ENCODE measurements at places on chromosomes 16 and 17.

- no peak for DNase-seq
These were observed 248.3 kb upstream of the CIBAR2 start for GRCh38 chr16:85360323-85361277.

DNA sequence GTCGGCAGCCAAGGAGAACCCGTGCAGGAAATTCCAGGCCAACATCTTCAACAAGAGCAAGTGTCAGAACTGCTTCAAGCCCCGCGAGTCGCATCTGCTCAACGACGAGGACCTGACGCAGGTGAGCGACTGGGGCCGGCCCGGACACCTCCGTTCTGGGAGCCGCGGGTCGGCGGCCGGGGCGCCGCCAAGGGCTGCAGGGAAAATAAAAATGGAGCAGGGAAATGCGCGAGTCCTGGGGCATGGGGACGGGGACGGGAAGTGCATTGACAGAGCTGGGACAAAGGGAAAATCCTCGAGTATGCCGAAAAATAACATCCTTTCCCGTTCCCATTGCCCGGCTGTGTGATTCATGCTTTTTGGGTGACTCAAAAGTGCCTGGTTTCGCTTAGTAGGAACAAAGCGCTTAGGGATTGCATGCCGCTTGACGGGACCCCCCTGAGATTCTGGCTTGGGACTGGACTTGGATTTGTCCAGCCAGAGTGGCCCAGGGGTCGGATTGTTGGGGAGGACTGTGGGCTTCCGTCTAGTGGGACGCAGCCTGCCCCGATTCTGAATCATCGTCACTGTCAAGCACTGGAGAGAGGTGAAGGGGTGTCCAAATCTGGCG lies 699 bp downstream of the MPRIP start:
- DNase-seq: no peak

GRCh38 chr17:22669721-22670120 lies 977.4 kb downstream of the KCNJ18 start:
- no peak for DNase-seq

- no peak for DNase-seq
These were observed 25.0 kb downstream of the MAP3K3 start for GRCh38 chr17:63647065-63647725.

DNA sequence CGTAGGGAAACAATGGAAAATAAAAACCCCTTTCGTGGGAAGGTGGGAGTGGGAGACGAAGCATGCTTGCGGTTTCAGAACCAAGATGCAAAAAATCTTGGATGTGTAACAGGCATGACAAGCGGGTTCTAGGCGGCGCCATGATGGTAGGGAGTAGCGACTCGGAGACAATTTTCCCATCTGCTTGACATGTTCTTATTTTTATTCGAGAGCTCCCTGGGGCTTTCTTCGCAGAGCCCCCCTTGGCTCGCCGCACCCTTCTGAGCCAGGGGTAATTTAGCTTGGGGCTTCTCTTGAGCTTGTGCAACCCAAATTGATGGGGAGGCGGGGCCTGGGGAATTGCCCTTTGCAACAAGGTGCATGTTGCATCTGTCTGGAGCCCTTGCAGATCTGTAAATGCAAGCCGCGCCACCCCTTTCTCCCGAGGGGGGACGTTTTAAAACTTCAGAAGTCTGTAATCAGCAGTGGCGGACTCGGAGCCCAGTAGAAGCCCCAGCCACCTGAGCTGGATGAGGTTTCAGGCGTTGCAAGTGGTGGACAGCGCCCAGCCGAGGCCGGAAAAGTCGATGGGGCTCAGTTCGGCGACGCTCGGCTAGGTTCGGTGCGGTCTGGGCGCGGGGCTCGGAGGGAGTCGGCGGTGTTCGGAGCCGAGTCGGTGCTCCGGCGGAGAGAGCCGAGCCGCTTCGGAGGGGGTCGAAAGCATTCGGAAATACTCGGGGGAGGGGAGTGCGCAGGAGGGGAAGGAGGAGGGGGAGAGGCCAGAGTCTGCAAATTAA lies 2.9 kb downstream of the GNAO1 start:
- DNase-seq: peak; percentile 52

DNA sequence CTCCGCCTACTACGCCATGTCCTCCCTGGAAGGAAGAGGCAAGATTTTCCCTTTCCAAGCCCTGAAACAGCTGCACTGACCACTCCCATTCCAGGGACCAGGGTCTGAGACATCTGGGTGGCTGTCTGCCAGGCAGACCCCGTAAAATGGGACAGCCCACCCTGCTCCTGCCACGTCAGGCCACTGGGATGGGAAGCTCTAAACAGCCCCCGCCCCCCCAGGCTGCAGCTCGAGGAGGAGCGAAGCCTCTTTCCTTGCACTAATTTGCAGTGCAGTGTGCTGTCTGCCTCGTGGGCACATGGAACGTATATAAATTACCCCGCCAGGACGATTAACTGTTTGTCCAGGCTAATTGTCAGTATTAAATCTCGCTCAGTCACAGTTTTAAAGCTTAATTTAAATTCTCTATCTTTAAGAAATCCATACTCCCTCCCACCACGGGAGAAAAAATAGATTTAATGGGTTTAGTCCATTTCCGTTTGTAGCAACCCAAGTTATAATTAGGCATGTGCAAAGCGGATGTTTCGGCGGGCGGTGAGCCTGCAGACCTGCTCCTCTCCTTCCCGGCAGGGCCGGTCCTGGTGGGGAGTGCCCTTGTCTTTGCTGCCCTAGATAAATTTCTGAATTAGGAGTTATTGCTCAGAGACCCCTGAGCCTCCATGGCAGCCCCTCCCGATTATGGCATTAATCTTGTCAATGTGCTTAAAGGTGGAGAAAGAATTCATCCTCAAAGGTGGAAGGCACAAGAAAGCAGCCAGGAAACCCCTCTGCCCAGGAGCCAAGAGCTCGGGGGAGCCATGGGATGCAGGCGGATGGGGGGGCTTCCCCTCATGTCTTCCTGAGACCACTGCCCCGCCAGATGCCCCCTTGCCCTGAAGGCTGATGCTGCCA lies 268.0 kb upstream of the TNRC6C start:
- DNase-seq: no peak

DNA sequence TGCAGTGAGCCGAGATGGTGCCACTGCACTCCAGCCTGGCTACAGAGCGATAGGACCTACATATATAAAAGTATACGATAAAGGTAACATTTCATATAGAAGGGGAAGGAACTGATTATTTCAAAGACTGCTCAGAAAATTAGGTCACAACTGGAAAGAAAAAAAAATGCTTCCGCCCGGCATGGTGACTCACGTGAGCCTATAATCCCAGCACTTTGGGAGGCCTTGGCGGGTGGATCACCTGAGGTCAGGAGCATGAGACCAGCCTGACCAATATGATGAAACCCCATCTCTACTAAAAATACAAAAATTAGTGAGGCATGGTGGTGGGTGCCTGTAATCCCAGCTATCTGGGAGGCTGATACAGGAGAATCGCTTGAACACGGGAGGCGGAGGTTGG lies 7.8 kb downstream of the TEX14 start:
- no peak for DNase-seq

- DNase-seq: no peak
These were observed 95.6 kb downstream of the NPIPB11 start for GRCh38 chr16:29310852-29311314.

DNA sequence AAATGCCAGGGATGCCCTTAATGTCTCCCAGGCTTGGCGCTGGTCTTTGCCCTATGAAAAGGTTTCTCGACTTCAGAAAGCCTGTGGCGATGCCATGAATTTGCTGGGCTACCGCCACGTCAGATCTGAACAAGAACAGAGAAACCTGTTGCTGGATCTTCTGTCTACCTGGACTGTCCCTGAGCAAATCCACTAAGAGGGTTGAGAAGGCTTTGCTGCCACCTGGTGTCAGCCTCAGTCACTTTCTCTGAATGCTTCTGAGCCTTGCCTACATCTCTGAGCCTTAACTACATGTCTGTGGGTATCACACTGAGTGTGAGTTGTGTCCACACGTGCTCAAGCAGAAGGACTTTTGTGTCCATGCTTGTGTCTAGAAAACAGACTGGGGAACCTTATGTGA lies 11.4 kb downstream of the CHST4 start:
- no peak for DNase-seq

DNA sequence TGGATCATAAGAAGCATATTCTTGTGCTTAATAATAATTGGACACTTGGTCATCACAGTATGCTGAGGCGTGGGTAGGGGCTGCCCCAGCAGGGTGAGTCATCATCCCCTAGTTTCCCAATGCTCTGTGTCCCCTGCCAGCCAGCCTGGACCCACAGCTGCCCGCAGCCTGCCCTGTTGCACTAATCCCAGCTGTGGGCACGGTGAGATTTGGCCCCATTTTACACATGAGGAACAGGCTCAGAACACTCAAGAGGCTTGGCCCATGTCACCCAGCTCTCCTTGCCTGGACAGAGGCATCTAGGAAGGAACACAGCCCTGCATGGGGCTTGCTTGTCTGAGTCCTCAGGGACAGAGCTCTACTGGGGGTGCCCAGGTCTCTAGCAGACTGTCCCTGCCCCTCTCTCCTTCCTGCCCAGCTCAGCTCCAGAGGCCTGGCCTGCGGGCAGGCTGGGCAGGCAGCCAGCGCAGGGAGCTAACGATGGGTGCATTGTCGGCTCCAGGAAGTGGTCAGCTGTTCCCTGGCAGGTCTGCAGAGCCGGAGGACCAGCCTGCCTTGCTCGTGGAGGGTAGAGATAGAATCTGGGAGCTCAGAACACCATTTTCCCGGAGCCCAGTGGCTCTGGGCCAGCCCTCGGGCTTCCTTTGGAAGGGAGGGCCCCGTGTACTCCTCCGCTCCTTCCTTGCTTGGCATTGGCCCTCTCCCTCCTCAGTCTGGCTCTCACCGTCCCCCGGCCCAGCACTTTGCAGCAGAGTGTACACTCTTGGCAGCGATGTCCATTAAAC lies 189.4 kb downstream of the RAB11FIP4 start:
- no peak for DNase-seq

- peak; percentile 73 for DNase-seq
These were observed 5.5 kb downstream of the GAS2L2 start for GRCh38 chr17:35747540-35748017.

- no peak for DNase-seq
These were observed 37.8 kb upstream of the MAF start for GRCh38 chr16:79638386-79638785.

DNA sequence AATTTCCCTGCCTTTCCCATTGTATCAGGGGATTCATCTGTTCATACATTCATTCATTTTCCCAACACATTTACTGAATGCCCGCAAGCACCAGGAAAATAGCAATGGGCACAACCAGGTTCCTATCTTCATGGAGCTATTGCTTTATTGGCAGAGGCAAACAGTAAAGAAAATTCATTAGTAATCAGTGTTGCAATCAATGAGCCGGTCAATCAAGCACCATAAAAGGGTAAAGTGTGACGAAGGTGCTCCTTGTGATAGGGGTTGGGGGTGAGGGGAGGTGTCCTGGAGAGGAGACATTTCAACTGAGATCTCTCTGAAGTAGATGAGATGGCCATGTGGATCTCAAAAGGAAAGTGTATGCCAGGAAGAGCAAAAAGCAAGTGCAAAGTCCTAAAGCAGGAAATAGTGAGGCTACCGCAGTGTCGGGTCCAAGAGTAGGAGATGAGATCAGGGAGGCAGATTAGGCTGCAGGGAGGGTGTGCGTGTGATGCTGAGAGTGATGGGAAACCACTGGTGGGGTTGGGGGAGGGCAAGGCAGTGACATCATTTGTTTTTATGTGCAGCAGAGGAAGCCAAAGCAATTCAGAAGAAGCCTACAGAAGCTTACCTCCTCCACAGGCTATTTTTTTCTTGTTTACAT lies 28.4 kb downstream of the CDH13 start:
- DNase-seq: peak; percentile 62

GRCh38 chr16:13143551-13143950 lies 242.2 kb downstream of the SHISA9 start:
- no peak for DNase-seq

DNA sequence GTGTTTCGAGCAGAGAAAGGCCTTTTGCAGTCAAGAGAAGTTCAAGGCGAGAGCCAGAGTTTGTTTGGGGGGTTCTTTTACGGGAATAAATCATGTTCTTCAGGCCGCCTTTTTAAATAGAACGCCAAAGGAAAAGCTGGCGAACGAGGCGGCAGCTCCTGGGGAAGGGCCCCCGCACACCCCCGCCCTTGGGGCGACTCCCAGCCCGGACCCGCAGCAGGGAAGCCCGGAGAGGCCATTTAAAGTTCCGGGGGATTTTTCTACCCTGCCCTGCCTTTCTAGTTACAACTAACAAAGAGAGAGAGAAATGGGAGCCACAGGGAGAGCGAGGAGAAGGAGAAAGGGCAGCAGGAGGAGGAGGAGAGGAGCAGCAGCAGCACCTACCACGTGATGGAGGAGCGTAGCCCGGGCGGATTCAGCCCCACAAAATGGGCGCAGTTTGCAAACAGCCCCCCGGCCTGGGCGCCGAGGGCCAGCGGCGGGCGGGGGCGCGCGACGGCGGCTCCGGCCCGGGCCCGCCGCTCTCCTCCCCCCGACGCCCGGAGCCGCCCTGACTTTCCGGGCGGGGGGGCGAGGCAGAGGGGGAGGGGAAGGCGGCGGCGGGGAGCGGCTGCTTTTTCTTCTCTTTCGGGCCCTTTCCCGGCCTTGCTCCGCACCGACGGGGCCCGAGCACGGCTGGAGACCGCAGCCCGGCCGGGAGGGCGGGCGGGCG lies 634 bp downstream of the KANSL1 start:
- DNase-seq: peak; percentile 45

DNA sequence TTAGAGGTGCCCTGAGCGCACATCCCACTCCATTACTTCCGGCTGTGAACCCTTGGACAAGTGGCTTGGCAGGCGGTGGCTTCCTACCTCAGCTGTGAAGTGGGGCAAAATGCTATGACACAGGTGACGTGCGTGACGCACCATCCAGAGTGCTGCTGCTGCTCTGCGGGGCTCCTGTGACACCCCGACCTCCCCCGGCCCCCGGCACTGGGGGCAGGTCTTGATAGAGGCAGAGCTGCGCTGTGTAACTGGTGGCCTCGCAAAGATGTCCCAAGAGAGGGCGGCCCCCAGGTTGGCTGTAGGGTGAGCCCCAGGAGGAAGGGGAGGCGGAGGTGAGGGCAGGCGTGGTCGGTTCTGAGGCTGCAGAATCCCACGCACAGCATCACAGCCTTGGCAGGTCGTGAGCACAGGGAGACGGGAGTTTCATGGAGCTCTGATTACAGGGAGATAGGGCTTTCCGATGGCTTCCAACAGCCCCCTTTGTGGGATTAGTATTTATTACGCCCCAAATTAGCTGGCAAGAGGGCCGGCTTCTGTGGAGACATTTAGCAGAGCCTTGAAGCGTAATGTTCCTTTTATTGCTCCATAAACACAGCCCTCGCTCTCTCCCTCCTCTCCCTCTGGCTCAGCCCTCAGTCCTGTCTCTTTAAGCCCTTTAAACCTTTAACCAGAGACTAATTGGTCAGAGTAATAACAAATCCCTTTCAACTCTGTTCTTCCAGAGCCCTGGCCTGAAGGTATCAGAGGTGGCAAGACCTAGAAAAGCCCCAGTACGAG lies 328.1 kb downstream of the C16orf95 start:
- no peak for DNase-seq

DNA sequence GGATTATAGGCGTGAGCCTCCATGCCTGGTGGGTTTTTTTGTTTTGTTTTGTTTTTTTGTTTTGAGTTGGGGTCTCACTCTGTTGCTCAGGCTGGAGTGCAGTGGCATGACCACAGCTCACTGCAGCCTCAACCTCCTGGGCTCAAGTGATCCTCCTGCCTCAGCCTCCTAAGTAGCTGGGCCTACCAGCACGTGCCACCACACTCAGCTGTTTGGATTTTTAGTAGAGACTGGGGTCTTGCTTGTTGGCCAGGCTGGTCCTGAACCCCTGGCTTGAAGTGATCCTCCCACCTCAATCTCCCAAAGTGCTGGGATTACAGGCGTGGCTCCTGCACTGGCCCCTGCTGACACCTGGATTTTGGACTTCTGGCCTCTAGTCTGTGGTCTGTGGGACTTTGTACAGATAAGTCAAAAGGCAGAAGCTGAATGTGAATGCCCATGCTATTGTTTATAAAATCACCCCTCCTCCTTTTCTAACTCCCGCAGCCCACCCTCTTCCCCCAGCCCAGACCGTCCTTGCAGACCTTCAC lies 5.7 kb downstream of the SNAI3 start:
- DNase-seq: no peak

- DNase-seq: no peak
These were observed 2.0 kb downstream of the YWHAE start for GRCh38 chr17:1398028-1398427.

Measured in activated CD4-positive, alpha-beta T cell treated with anti-CD3 and anti-CD28 coated beads, Interleukin-2, amount 50 U/mL, for 4 hours (primary cell).